A549 (cell line): ENCODE measurements at places on chromosomes 11 and 22. TPM values are rescaled to one million over a fixed set of nuclear protein-coding genes. Genes with fewer than 3 reads are reported as not detected.

Gene DEFB131B
- polyA plus RNA-seq: not detected in 3 replicates

Gene PKP3
- polyA plus RNA-seq: 22.3 to 25.9 TPM (median 23.4 TPM) in 3 replicates

Gene PACS1
- 49.4 to 64.0 TPM (median 59.1 TPM) in 3 replicates for polyA plus RNA-seq

Gene MACROD1
- polyA plus RNA-seq: 12.0 to 16.4 TPM (median 15.1 TPM) in 3 replicates

Gene KIRREL3
- 11.0 to 11.7 TPM (median 11.5 TPM) in 3 replicates for polyA plus RNA-seq

Gene CARD18
- not detected in 3 replicates for polyA plus RNA-seq

Gene OR52N4
- not detected in 3 replicates for polyA plus RNA-seq

Gene KRTAP5-6
- not detected in 3 replicates for polyA plus RNA-seq

Gene BANF1
- polyA plus RNA-seq: 304 to 315 TPM (median 309 TPM) in 3 replicates

Gene ARFIP2
- 68.7 to 80.0 TPM (median 79.2 TPM) in 3 replicates for polyA plus RNA-seq

Gene CREB3L1
- polyA plus RNA-seq: 2.1 to 2.7 TPM (median 2.3 TPM) in 3 replicates

- DNase-seq: no peak
Observed at GRCh38 chr11:111778047-111778558, 11.9 kb upstream of the PPP2R1B start.

DNA sequence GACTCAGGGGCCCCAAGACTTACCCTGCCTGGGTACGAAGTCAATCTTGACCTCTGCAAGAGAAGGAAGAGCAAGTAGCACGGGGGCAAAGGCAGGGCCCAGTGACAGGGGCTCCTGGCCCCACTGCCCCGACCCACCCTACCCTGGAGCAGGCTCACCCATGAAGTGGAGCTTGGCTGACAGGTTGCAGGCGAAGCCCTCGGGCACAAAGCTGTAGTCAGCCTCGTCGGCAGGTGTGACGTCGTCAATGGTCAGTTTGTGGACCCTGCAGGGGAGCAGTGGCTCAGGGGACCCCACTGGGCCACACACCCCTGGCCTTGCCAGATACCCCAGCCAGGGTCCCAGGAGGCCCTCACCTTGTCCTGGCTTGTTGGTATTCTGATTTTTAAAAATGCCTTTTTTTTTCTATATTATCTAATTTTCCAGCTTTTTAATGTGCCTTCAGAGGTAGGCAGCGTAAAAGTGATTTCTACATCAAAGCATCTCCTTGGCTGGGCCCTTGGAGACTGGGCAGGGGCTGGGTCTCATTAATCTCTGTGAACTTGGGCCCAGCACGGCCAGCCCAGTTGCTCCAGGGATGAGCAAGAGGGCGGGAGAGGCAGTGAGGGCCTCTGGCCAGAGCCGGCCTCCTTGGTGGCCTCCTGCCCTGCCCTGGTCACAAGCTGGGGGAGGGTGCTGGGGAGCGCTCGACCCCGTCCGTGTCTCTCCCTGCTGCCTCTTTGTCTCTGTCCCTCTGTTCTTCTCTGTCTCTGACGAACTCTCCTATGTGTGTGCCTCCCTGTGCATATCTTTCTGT, 11.3 kb downstream of the MYBPC3 start:
- DNase-seq: no peak

GRCh38 chr11:40140560-40140959, 1318.9 kb downstream of the LRRC4C start:
- DNase-seq: no peak

DNA sequence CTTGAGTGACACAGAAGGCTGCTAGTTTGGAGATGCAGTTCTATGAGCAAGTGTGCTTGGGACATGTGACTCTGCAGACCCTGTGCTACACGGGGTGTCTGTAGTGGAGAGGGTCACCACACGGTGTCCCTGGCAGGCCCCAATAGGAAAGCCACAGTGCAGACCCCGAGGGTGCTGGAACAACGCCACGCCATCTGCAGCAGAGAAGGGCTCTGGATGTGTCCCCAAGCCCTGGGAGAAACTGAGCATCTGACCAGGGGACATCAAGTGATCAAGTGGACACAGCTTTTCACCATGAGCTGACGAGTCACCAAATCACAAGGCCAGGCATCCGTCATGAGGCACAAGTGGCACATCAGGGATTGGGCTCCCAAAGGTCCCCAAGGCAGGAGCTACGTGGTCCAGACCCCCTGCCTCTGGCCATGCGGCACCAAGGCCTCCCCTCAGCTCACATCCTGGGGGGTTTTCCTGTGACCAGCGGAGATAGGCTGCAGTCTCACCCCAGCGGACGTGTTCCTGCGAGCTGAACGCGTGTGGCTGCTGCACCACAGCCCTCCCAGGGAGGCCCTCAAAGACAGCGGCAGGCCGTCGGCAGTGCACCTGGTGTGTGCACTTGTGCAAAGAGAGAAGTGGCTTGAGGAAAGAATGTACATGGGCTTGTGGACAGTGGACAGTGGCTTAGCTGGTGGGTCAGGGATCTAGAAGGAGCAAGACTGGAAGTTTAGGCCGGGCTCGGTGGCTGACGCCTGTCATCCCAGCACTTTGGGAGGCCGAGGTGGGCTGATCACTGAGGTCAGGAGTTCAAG, 96.7 kb downstream of the RPS6KA4 start:
- DNase-seq: no peak

- DNase-seq: no peak
Observed at GRCh38 chr11:9718147-9718546, 54.3 kb downstream of the SWAP70 start.

GRCh38 chr22:37314315-37315074, 32.2 kb downstream of the CYTH4 start:
- no peak for DNase-seq

DNA sequence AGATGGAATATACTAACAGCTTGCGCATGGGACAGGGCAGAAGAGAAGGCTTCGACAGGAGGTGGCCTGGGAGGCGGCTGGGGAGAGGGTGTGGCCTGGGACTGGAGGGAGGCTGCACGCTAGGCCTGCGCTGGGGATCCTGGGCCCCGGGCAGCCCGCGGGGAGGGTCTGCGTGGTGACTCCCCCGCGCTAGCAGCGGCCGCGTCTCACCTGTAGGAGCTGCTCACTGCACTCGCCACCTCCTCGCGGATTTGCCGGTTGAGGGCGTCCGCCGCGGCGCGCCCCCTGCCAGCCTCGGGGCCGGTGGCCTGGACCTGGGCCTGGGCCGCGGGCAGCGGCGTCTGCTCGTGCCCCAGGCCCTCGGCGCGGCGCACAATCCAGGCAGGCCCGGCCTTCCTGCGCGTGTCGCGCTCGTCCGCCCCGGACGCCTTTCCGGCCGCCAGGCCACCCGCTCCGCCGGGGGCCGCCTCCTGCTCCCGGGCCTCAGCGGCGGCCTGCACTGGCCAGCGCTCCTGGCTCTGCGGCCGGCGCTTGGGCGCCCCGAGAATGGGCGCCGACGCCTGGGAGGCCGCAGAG, 1.5 kb downstream of the MAP6 start:
- DNase-seq: peak; percentile 38

- DNase-seq: no peak
Observed at GRCh38 chr11:11407763-11408084, 54.7 kb upstream of the CSNK2A3 start.

- DNase-seq: peak; percentile 56
Observed at GRCh38 chr11:47337229-47337924, 15.1 kb downstream of the MYBPC3 start.

GRCh38 chr11:119717839-119718534, 11.0 kb downstream of the NECTIN1 start:
- DNase-seq: no peak

GRCh38 chr11:47571895-47572294, 6.5 kb downstream of the PTPMT1 start:
- DNase-seq: no peak

GRCh38 chr11:17547051-17547577, at the start of gene OTOG:
TSS of gene OTOG (plus strand) at chr11:17547259. CDS start at chr11:17547373, 114 bp downstream.
- DNase-seq: no peak

DNA sequence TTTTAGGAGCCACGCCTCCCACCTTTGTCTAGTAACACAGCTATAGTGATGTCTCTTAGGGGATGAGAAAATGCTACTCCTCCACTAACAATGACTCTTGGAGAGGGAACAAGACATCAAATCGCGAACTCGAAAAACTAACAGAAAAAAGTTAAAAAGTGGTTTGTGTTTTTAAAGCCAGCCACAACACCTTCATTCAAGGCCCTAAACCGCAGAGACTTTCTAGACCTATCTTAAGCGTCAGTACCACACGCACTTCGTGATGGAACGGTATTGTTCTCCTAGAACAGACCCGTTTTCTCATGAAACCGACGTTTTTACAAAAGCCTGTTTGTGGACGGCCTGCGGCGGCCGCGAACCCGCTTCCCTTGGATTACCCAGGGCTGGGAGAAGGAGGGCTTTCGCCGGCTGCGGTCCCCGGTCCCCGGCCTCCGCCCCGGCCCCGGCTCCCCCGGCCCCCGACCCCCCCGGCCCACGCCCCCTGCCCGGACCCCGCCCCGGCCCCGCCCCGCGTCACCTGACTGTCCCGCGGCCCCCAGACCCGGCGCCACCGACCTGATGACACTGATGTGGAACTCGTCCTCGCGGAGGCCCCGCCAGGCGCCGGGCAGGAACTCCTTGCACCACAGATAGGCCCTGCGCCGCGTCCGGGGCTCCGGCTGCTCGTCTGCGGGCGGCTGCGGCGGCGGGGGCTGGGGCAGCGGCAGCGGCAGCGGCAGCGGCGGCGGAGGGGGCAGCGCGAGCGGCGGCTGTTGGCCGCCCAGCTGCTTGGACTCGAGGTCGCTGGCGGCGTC, 718 bp downstream of the CHKA start:
- no peak for DNase-seq

DNA sequence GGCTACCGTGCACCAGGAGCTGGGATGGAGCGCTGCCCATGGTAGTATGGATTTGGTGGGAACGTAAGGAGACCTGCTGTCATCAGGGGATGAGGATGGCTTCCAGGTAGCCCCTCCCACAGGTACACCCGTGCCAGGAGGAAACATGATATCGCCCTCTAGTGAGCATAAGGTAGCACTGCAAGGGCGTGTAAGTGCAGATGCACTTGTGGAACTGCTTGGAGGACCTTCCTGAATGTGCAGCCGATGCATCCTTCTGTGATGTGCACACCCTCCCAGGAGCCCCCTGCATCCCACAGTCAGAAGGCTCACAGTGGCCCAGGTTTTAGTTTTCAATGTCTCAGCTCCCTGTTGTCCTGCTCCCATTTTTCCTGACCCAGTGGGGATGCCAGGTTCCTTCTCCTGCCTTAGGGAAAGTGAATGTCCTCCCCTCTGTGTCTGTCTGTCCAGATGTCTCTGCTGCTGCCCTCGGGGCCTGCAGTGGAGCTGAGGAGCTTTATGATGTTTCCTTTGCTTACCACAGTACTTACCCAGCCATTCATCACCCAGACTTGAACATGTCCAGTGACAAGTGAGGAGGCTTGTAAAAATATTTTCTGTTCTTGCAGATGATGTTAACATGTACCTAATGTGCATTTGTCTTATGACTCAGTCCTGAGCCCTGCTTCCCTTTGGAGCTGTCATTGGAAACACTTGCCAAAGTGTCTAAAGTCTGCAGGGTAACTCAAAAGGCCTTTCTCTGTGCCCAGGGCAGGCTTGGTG, 49.2 kb downstream of the DBX1 start:
- peak; percentile 85 for DNase-seq

DNA sequence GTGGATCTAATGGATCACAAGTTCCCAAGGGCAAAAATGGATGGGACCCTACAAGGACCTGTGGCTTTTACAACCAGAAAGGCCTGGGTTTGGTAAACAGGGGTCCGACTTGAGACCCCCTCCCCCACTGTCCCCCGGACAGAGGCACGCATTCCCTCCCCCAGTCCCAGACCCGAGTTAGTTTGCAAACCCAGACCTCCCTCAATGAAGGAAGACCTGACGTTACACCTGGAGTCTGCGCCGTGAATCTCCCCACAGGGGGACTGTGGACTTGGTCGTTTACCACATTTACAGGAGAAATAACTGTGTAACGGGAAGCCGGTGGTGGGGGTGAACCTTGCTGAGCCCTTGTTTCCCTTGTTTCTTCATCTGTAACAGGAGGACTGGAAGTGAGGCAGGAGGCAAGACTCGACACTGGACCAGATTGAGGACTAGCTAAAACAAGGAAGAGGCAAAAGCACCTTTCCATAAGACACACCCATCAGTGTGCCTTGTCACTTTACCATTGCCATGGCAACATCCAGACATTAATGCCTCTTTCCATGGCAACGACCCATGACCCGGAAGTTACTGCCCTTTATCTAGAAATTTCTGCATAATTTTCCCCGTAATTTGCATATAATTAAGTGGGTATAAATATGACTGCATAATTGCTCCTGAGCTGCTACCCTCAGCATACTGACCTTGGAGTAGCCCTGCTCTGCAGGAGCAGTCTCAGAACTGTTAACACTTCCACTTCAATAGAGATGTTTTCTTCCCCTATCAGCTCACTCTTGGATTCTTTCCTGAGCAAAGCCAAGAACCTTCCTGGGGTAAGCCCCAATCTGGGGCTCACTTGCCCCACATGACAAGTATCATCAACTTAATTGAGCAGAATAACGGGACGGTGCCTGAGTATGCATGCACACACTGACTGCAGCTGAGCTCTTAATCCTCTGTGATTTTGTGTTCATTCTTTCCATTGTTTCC, 25.4 kb downstream of the PDGFB start:
- no peak for DNase-seq

- DNase-seq: no peak
Observed at GRCh38 chr22:49103314-49104059, 724.2 kb downstream of the BRD1 start.

GRCh38 chr11:128208329-128209137, 378.8 kb downstream of the ETS1 start:
- peak; percentile 79 for DNase-seq

- DNase-seq: no peak
Observed at GRCh38 chr11:121634889-121635288, 182.1 kb upstream of the SORL1-AS1 start.

DNA sequence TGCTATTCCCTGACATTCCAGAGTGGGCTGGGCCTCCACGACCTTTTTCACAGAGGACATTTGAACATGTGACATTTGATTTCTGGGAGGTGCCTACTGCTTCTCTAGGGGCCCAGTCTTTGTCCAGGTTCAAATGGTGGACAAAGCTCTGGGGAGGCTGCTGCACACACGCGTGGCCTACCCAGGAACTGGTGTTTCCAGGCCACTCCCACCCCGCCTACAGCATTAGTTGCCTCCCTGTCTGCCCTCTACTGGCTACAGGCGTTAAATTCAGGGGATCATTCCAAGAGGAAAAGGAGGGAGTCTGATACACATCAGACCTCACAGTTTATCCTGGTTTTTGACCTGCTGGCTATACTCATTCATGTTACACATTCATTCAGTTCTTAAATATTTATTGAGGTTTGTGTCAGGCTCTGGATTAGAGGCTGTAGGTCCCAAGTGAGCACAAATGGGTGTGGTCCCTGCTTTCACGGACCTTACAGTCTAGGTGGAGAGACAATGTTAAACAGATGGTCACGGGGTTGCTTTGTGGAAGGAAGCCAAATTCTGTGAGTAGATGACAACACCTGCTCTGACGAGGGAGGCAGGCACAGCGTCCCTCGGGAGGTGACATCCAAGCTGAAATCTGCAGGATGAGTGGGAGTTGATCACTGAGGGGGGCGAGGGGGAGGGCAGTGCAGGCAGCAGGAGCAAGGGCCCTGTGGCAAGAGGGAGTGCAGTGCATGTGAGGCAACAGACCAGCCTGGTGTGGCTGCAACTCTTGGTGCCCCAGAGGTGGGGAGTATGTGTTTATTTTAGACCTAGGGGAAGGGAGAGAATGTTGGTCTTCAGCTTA, 11.8 kb downstream of the TUB start:
- DNase-seq: peak; percentile 85

- peak; percentile 58 for DNase-seq
Observed at GRCh38 chr11:27319072-27319471, 43.9 kb downstream of the CCDC34 start.
